ENCODE measurements at places on chromosomes 7 and 10.

DNA sequence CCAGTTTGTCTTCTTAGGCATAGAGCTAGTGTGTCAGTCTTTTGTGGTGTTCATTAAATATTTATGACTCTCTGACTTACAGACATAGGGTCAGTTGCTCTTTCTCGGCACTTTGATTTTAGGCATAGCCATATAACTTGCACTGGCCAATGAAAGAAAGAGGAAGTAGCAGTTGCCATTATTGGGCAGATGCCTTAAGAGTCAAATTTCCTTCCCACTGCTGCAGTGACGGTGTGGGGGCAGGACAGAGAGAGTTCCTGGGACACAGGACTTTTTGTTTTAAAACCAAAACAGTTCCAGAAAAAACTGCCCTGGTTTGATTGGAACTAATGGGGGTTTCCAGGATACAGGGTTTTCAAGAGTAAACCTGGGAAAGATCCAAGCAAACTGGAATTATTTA, 60.2 kb upstream of the PHF14 start:
- DNase-seq: no peak

GRCh38 chr7:155813546-155814315, 1.5 kb upstream of the SHH start:
- no peak for DNase-seq

- DNase-seq: no peak
These were observed 872.6 kb upstream of the SORCS1 start for GRCh38 chr10:108037061-108037460.

GRCh38 chr7:36657036-36657660, 67.1 kb downstream of the AOAH start:
- no peak for DNase-seq

- DNase-seq: no peak
These were observed 22.2 kb downstream of the PRKAG2 start for GRCh38 chr7:151854720-151855071.

DNA sequence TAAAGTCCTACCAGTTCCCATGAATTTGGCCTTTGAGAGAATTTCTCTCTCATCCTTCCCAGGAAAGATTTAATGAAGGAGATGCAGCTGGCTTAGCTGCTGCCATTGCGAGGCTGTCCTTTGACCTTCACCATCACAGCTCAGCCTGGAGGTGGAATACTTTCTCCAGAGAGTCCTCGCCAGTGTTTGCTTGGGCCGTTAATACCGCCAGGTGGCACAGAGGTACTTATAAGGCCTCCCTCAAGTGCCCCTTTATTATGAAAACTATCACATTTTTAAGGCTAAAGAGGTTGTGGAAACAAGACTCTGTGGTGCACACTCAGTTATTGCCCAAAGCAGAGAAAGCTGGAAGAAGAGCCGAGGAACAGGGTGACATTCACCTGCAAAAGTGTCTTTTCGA, 330.6 kb downstream of the CCSER2 start:
- DNase-seq: no peak

- DNase-seq: no peak
These were observed 1131.4 kb upstream of the PHF14 start for GRCh38 chr7:9842301-9842700.

- no peak for DNase-seq
These were observed 11.0 kb downstream of the ZNF713 start for GRCh38 chr7:55898287-55898686.

GRCh38 chr10:53314876-53315275, 542.3 kb upstream of the MBL2 start:
- no peak for DNase-seq

- no peak for DNase-seq
These were observed 104.6 kb downstream of the PROSER2 start for GRCh38 chr10:11927746-11928145.

DNA sequence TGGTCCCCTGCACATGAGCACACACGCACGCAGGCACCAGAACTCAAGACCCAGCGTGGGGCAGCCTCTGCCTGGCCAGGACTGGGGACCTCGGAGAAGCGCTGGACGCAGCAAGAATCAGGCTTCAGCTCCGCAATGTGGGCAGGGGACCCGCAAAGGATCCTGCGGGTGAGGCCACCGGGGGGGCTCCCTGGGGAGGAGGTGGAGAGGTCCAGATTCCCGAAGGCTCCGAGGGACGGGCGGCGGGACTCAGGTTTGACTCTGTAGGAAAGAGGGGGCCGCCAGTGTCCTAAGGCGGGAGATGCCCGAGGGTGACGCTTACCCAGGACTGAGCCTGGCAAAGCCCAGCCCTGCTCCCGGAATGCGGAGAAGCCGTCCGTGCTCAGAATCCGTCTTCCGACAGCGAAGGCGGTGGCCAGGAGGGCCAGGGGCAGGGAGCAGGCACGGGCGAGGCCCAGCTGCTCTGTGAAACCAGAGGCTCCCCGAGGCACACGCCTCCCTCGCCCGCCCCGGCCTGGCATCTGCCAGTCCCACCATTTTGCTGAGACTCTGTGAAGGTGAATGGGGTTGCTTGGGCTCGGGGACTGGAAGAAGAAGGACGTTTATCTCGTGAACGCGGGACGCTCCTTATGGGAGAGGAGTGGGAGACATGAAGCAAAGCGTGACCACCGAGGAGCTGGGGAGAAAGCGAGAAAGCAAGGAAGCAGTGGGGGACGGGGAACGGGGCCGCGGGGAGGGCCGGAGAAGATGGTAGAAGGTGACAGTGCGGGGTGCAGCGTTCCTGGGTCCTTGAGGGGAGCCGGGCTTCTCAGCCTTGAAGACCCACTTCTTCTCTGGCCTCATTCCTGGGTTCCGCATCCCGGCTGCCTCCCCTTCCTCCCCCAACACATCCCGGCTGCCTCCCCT, 489.2 kb downstream of the PTPRN2 start:
- DNase-seq: no peak

DNA sequence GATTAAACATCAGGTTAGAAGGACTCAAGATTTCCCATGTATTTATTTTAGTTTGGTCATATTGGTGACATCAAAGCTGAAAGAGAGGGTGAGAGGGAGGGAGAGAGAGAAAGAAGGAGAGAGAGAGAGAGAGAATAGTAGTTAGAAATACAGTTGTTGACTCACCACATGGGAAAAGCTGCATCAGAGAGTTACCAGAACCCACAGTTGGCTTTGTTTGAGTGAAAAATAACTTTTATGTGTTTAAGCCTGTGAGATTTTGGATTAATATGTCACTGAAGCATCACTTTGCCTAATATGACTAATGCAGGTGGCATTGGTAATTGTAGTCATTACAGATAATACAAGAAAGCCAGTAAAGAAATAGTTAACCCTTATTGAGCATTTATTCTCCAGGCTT, 303.9 kb downstream of the REEP3 start:
- no peak for DNase-seq

GRCh38 chr7:11538751-11539299, 293.2 kb downstream of the THSD7A start:
- DNase-seq: no peak

DNA sequence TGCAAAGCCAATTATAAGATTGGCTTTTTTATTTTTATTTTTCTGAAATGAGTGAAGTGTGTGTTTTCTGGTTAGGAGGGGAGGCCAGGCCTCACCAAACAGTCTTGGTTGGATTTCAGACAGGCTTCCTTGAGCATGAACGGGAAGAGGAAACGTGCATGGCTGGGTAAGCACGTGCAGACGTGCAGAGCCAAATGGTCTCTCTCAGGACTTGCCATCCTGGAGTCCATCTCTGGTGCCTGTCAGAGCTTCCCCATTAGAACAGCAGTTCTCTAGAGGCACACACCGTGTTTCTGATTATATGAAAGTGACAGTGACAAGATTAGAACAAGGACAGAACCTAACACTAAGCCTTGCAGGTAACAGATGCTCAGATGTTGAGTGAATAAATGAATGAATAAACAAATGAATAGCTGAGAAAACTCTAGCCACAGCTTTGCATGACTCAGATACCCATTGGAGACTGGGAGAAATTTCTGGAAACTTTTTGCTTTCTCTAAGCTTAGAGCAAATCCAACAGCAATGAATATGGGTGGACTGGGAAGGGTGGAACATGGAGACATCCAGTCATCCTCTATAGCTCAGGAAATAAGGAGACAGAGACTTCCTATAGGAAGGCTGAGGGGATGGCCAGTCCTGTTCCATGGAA, 11.8 kb upstream of the CALD1 start:
- DNase-seq: no peak

- no peak for DNase-seq
These were observed 7.8 kb downstream of the PDIA4 start for GRCh38 chr7:149020483-149020882.

GRCh38 chr7:34123316-34123715, 218.0 kb downstream of the BMPER start:
- no peak for DNase-seq

- no peak for DNase-seq
These were observed 246.2 kb downstream of the ETV1 start for GRCh38 chr7:13743226-13743625.

DNA sequence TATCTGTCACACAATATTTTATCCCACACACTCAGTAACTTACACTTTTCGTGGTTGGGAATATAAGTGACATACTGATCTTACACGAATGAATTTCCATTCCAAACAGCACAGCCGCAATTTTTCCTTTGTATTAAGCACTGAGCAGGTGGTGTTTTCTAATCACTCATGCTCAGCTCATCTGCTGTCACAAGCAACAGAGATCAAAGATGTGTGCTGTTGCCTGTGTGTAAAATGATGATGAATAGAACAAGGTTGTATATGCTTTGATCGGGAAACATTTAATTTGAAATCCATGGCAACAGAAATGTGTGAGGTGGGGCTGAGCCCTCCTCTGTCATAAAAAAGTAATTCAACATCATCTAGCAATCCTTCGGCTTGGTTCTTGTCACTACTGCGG, 927.7 kb upstream of the MBL2 start:
- no peak for DNase-seq

DNA sequence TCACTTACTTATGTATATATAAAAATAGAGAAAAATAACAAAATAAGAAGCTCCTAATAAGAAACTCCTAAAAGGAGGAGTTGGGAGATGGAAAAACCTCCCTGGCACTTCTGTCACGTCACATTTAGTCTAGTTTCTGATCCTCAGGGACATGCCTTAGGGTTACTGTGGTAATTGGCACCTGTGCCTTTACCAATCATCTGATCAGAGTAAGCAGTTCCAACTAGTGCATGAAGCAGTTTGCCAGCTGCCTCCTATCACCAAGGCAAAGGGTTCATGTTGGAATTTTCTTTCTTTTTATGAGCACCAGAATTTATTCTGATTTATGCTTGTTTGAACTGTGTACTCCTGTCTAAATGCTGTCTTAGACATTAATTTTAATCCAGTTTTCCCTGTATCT, 49.9 kb downstream of the ARL4A start:
- no peak for DNase-seq

DNA sequence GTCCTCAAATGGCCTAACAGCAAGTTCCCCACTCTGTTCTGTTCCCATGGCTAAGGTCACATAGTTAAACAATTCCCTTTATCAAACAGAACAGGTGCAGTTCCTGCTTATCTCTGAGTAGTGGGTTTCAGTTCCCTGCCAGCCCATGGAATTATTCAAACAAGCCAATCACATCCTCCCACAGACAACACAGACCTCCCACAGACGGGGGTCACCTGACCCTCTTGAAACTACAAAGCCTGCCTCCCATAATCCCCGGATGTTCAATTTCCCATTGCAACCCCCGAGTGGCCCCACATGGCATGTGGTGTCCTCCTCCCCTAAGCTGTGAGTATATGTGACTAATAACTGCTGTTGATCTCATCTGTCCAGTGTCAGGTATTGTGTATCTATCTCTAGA, 64.1 kb downstream of the TMEM168 start:
- DNase-seq: no peak

DNA sequence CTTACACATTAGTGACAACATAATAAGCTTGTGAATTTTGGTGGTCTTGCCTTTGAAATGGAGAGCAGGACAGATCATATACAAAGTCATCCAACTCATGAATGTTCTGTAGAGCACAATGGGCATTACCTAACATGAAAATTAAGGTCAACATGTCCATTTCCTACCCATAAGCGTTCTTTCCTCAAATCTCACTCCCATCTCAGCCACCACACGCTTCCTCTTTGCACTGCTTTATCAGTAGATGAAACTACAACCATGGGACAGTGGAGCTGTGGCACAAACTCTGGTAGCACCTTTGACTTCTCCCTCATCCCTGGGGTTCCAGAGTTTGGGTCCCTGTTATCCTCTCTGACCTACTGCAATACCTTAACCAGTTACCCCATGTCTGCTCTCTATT, 2.2 kb downstream of the PON2 start:
- DNase-seq: no peak

DNA sequence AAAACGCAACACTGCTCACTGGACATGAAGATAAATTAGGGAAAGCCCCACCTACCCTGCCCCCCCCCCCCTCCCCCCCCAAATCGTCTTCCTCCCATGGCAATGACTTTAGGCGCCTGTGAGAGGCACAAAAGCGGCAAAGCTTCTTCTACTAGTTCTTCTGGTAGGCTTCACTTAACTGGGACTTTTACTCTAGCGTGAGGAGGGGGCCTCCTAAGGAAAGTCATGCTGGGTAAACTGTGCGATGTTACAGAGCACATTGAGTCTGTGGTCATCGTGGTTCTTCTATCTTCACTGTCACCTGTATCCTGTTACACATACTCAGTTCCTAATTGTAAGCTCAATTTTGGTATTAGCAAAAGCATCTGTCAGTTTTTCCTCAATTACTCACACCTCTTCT, 25.1 kb downstream of the HSPB1 start:
- no peak for DNase-seq

DNA sequence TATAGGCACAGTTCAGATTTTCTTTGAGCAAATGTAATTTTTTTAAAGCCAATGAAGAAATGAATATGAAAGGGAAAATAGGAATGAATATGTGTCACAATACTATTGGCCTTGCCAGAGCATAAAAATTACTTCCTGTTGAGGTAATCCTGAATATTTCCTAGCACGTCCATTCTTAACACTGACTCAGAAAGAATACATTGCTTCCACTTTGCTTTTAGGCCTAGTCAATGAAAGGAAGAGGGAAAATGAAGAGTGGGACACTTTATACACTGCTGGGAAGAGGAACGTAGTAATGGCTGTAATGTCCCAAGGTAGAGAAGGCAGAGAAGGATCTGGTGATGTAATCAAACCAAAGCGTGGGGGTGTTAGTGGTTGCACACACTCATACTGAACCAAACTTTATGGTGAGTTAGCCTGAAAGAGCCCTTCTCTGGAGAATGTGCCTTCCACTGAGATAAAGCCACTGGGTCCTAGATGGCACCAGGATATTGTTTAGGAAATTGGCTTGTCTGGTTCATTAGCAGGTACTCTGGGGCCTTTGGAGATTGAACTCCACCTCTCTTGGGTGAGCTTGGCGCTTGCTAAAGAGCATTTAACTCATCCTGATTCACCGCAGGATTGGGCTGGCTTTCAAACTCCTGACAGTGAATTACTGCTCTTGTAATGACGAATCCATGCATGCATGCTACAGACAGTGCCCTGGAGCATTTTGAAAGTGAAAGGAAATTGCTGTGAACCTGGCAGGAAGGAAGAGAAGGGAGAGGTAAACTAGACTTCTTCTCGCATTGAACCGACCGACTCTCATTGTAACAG, 254.9 kb downstream of the KIAA1217 start:
- no peak for DNase-seq
